ENCODE measurements at places on chromosomes 13 and 19.
A peak's percentile ranks its signal among the peaks of the same experiment; 100 is the strongest.

GRCh38 chr19:33143897-33144405 is 12.0 kb downstream of the WDR88 start:
- DNase-seq, result peak; percentile 29

DNA sequence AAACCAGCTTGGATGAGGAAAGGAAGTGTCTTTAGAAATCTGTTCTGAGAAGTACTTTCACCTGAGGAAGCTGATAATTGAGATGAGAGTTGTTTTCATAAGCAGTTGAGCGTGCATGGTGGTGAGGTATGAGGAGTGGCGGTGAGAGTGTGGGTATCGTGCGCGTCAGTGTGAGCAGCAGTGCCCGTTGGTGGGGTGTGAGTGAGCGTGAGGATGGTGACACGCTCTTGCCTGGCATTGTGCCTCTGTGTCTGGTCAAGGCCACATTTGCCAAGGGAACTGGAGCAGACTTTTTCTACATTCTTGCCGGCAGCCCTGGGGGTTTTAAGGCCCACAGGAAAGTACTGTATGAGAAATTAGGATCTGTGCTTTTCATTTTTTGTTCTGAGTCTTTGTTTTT is 36.5 kb upstream of the TEX29 start:
- DNase-seq, result no peak

GRCh38 chr19:32692727-32693061 is 1.1 kb downstream of the NUDT19 start:
- DNase-seq, result no peak

- DNase-seq, result no peak
Observed at GRCh38 chr19:55489711-55490477, 1.7 kb downstream of the SSC5D start.

DNA sequence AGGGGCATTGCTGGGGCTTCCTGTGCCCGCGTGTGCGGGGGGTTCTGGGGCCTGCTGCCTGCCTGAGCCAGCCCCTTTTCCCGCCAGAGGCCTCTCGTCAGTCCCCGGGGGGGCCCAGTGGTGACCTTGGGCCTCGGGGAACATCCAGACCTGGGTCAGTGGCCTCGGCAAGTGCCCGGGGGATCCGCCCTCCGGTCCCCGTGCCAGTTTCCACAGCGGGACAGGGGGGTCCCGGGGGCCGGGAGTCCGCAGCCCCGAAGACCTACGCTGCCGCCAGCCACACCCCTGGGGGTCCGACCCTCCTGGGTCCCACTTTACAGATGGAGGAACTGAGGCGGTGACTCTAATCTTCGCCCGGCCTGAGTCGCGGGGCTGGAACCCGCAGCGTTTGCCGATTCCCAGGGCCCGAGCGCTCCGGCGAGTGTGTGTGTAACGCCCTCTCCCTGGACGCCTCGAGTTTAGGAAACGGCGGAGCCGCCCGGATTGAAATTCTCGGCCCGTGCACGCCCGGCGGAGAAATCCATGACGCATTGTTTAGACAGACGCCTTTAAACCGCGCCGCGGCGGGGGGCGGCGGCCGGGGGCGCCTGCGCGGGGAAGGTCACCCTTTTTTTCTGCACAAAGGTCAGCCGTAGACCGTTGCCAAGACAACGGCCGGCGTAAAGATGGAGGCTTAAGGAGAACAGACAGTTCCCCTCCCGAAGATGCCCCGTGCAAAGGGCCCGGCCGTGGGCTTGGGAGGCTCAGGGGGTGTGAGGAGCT is 39.3 kb downstream of the EFNA2 start:
- DNase-seq, result no peak

- DNase-seq, result no peak
Observed at GRCh38 chr13:101473458-101473857, 21.0 kb downstream of the ITGBL1 start.

GRCh38 chr13:21116141-21116540 is 54.8 kb upstream of the LATS2 start:
- DNase-seq, result no peak

GRCh38 chr13:95660981-95661581 is 15.9 kb upstream of the DNAJC3 start:
- no peak for DNase-seq

DNA sequence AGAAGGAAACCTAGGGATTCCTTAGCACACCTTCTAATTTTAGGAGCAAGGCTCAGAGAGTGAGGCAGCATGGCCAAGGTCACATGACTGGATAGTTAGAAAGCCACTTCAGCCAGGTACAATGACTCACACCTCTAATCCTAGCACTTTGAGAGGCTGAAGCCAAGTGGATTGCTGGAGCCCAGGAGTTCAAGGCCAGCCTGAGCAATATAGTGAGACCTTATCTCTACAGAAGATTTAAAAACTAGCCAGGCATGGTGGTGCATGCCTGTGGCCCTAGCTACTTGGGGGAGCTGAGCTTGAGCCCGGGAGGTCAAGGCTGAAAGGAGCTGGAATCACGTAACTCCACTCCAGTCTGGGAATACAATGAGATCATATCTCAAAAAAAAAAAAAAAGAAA is 69.2 kb downstream of the TEX26 start:
- no peak for DNase-seq

DNA sequence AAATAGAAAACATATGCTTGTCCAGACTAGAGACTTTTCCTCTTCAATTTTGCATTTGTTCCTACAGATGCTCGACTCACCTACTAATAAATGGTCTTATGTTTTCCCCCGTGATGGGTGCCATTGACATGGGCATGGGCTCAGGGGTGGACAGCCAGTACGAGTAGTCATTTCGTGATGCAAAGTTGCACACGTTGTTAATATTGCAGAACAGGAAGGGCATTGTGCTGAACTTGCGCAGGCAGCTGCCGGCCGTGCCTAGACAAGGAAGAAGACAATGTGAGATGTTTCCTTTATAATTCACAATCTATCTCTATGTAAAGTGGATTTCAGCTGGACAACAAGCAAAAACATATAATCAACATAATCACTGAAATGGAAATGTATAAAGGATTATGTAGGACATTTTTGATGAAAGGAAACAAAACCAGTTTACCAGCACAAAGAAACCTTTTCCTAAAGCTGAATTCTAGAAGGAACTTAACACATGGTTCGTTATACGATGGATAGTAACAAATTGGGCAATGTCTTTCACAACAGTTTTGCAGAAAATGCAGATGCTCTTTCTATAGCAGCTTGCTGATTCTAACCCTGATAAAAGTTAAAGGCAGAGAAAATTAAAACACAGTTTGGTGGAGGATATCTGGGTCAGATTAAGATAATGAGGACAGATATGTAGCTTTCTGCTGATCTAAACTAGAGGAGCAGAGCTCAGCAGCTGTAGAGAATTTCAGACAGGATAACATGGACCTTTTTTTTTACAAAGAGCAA is 145.7 kb downstream of the COL4A1 start:
- DNase-seq, result no peak

GRCh38 chr13:40624383-40624782 is 42.1 kb downstream of the FOXO1 start:
- no peak for DNase-seq

GRCh38 chr19:30626626-30626966 is 254.4 kb downstream of the ZNF536 start:
- DNase-seq, result no peak

DNA sequence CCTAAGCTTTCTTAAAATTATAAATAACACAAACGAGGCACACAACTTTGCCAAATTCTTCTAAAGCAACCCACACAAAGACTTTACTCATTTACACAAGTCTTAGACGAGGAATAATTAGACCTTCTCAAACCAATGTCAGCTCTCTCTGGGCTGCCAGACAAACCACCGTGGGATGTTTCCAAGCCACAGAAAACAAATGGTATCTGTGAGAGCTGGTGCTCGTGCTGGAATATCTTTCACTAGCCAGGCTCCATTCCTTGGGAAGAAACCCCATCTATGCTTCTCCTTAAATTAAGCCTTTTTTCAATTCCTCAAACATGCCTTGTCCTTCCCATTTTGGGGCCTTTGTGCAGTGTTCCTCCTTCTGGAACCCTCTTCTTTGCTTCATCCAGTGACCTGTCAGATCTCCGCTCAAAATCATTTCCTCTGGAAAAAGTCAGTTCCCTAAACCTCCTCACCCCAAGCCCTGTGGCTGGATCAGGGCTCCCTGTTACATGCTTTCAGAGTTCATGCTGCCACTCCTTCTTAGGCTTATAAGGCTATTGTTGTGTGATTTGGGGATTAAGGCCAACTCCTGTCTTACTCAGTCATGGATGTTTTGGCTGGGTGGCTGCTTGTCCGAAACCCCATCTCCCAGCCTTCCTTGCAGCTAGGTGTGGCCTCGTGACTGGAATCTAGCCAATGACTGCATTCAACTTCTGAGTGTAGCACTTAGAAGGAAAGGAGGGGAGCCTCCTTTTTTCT is 64.2 kb upstream of the GTF2F2 start:
- no peak for DNase-seq

GRCh38 chr19:49071860-49072547 is 495 bp downstream of the KCNA7 start:
- no peak for DNase-seq

DNA sequence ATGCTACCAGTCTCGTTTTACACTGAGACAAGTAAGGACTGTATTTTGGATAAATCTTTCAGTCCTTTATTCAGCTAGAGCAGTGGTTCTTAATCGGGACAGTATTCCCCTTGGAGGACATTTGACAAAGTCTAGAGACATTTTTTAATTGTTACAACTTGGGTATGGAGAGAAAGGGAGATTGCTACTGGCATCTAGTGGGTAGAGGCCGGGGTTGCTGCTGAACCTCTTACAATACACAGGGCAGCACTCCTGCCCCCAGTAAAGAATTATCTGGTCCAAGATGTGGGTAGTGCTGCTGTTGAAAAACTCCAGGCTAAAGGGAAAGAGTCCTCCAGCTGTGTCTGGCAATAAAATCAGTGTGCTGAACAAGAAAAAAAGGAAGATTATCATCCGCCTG is 334.8 kb downstream of the SLC7A1 start:
- DNase-seq, result no peak

DNA sequence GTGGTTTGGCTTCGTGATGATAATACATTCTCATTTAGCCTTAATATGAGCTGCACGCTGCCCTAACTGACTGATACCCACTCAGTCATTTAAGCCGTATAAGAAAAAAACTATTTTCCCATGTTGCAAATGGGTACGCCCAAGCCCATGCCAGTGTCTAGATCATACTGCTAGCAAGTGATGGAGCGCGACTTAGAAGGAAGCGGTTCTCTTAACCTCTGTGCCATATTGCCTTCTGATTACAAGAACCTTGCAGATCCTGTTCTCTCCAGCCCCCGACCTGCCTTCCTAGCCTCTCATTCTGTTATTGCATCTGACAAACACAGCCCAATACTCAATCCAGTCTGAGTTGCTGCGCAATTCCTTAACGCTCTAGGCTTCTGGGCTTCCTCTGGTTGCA is 603 bp downstream of the GPALPP1 start:
- no peak for DNase-seq

GRCh38 chr13:59689057-59689456 is 474.7 kb downstream of the DIAPH3 start:
- DNase-seq, result no peak

DNA sequence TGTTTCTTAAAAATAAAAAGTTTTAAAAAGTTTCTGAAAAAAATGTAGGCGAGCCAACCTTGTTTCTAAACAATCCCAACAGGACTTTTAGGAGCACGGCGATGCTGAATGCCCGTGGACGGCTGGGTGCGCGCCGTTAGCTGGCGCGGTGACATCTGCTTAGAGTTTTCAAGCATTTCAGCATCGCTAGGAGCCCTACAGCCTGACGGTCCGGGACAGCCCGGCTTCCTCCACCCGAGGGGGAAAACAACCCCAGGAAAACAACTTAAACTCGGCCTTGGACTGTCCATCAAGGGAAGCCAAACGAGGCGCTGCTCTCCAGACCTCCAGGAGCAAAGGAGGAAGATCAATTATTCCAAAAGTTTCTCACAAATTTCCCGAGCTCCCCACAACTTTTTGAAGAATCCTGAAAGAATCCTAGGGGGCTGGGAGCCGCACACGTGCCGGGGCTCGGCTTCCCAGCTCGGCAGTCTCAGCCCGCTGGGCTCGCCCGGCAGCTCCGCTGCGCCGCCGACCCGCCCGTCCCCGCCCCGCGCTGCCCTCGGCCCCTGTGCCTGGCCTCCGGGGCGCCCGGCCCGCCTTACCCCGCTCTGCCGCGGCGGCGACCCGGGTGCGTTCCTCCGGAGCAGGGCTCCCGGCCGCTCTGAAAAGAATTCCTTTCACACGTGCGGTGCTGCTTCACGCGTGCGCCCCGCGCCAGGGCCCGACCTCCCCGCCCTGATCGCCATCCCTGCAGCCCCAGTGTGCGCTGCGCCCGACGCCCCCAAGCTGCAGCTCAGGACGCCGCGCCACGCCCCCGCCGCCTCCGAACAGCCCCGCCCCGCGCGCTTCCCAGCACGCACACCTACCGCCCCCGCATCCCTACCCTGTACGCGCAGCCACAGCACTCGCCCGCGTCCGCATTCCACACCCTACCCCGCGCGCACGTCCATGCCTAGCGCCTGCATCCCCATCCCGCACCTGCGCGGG is at the start of gene GJA3:
GJA3 (minus strand) TSS at position 747 of the 969 bp plus-strand sequence. CDS start 17,764 bp downstream, outside the sequence.
- peak; percentile 45 for DNase-seq

DNA sequence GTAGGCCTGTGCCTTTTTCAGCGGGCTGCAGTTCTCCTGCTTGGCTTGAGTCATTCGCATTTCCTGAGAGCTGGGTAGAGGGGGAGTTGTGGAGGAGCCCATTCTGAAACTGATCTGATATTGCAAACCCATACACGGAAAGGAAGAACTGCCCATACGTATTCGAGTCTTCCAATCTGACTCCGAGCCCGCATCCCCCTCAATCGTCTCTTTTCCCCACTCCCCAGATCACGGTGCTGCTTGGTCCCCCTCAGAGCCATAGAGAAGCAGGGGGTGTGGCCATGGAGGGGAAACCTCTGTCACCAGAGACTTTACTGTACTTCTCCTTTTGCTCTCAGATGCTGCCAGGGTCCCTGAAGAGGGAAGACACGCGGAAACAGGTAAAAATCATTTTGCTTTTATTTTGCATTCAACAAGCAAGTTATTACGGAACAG is at the start of gene CD22:
CD22 (plus strand) TSS at position 337 of the 435 bp plus-strand sequence. CDS start 2,854 bp downstream, outside the sequence.
- no peak for DNase-seq

- DNase-seq, result no peak
Observed at GRCh38 chr19:46407856-46408663, 5.3 kb downstream of the CCDC8 start.

GRCh38 chr19:46067691-46068090 is 26.9 kb upstream of the IGFL4 start:
- no peak for DNase-seq

DNA sequence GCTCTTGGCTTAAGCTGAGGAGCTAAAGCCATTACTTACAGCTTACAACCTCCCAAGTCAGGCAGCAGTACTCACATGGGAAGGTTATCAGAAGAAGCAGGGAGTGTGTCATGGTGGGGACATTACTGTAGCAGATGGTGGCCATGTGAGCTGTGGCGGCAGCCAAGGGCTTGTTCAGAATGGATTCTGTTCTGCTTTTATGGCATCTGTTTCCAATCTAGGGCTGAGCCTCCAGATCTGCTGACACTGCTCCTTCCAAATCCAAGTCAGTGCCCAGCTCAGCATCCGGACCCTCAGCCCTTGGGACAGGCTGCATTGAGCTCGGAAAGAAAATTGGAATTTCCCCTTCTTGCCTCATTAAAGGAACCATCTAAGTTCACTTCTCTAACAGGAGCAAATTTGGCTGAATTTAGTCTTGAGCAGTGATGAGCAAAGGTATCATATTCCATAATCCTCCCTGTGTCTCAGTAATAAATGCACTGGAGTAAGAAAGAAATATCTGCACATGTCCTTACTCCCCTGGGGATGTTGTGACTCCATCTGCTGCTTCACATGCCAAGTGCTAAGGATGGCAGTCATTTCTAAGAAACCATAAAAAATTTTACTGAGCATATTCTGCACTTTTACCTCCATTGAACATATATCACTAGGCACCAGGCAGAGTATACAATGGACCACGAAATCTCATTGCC is 73.9 kb downstream of the KCTD12 start:
- DNase-seq, result no peak

GRCh38 chr13:48625413-48626076 is 28.2 kb upstream of the CYSLTR2 start:
- no peak for DNase-seq

GRCh38 chr19:3171894-3172672 is 6.5 kb upstream of the S1PR4 start:
- DNase-seq, result no peak
